ENCODE measurements at places on chromosomes 2 and 18.

- DNase-seq = no peak
These were observed 65.3 kb downstream of the STAT1 start for GRCh38 chr2:190948671-190949070.

- DNase-seq = no peak
These were observed 98.7 kb upstream of the LPIN2 start for GRCh38 chr18:3111523-3112240.

GRCh38 chr2:72956936-72957335 is 39.6 kb downstream of the EMX1 start:
- DNase-seq = no peak

DNA sequence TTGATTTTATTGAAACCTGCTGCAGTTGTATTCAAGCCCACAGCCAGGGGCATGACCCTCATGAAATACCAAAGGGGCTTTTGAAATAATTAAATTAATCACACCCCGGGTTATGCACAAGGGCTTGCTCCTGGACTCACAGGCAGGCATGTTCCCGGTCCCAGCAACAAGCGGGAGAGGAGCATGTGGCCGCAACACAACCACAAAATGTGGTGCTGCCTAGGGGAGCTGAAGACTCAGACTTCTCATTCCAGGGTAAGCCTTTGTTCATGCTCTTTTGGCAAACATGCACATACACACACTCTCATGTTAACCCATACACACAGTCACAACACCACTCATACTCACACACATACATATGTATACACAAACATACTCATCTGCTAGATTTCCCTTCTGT is 233.7 kb upstream of the SMAD2 start:
- DNase-seq = no peak

DNA sequence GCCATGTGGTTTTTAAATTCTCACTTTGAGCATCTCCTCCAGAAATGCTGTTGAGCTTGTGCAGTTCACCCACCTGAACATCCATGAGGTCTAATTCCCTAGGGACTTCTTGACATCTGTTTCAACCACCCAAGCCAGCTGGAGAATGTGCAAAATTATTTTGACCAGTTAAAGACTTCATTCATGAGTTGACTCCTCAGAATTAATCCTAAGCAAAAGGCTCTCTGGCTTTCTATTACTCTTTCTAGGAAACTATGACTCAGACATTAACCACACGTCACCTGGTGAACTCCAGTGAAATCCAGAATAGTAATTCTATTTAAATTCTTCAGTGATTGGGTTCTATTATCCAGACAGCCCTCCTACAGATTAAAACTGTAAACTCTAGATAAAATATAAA is 247.5 kb downstream of the NBAS start:
- DNase-seq = no peak

- no peak for DNase-seq
These were observed 9.0 kb upstream of the KCNG2 start for GRCh38 chr18:79788734-79789085.

- no peak for DNase-seq
These were observed 212.0 kb upstream of the SALL3 start for GRCh38 chr18:78767648-78768071.

DNA sequence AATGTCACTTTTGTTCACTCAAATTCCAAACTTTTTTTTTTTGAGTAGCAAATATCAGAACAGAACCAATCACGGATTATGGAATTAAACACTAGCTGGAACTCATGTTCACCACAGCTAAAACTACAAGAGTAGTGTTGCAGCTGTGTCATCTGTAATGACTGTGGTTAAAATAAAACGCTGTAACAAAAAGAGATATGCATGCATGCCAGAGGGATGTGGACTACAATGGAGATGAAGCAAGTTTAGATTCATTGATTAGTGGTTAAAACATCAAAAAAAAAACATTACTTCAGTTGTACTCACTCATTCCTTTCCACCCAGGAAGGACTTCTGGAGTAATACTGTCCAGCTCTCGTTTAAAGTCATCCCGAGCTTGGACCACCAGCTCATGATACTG is 37.0 kb downstream of the IMMT start:
- DNase-seq = no peak

DNA sequence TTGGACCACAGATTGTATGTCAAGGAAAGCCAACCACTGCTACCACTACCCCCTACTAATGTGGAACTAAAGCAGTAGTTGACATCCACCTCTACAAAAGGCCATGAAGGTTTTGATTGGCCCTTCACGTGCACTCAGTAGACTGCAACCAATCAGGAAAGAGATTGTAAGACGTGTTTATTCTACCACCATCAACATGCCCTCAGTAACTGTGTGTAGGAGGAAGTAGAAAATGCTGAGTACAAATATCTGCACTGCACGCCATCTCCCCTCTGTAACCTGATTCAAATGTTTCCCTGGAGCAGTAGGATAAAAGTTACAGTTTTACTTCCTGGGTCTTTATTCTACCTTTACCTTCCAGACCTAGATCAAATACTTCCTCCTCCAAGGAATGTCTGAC is 2.9 kb upstream of the CASP10 start:
- DNase-seq = no peak

DNA sequence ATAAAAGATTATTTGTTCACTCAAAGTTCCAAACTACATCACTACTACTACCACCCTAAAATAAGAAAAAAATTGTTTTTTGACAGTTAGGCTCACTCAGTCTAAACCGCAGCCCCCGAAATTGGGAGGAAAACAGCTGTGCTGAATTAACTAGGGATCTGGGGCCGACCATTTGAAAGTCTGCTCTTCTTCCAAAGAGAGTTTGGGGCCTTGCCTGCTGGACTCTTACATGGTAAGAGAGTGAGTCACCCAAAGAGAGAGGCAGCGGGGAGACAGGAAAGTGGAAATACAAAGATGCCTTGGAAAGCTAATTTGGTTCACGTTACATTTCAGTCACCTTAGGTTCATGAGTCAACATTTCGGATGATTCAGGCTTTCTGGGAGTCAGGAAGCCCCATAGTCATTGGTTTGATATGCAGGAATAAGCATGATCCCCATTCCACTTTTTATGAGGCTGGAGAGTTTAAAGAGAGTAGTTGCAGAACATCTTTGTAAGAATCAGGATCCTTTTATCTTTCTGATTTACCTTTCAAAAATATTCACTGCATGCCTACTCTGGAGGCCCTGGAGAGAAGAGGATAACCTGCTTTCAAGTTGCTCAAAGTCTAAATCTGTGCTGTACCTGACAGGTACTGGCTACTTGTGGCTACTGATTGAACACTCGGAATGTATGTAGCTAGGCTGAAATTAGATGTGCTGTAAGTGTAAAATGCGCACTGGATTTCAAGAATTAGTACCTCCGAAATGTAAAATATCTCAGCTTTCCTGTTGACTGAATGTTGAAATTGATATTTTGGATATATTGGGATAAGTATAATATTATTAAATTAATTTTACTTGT is 995 bp upstream of the RTN4 start:
- no peak for DNase-seq

GRCh38 chr18:26271917-26272549 is 45.8 kb downstream of the TAF4B start:
- DNase-seq = no peak

- DNase-seq = no peak
These were observed 114.6 kb upstream of the CD302 start for GRCh38 chr2:159912580-159912979.

DNA sequence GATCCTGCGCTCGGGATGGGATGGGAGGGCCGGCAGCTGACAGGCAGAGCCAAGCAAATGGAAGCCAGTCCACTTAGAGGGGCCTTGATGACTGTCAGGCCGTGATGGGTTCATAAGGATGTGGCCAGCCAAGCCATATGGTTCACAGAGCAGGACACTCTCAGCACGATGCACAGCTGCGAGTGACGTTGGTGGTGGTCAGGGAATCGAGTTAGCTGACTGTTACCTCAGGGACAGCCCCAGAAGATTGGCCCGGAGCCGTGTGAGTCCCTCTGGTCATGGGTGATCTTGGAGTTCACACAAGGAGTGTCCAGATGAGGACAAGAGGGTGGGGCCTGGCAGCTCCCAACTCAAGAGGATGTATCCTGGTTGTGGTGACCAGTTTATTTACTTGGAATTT is 70.2 kb downstream of the TPGS2 start:
- DNase-seq = no peak

- no peak for DNase-seq
These were observed 219.4 kb downstream of the TWIST2 start for GRCh38 chr2:239067196-239067865.

Data from caudate nucleus (tissue), 63 donors.